ENCODE measurements at places on chromosomes 2 and 18. TPM values are rescaled to one million over a fixed set of nuclear protein-coding genes. Genes with fewer than 3 reads are reported as not detected.
A peak's percentile ranks its signal among the peaks of the same experiment; 100 is the strongest.

DNA sequence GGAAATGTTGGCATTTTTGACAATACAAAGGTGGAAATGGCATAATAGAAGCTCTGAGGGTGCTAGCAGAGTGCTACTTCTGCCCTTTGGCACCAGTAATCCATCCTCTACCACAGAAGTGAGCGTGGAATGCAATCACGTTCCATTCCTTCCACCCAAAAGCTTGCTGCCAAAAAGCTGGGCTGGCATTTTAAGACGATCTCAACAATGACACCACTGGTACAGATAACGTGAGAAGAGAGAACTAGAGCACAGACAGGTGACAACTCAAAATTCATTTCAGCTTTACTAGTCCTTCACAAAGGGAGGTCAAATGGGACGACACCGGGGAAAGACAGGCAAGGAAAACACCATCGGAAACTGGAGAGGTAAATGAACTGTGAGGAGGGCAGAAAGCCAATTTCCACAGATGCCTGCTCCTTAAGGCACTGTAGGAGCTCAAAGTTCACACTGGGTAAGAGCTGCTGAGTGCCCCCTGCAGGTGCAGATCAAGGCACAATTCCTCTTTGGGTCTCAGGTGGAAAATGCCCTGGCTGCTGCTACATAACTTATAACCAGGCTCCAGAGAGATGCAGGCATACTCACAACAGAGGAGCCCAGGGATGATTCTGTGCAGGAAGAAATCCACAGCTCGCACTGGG, 50.7 kb upstream of the RNU4ATAC start:
- DNase-seq = no peak

- no peak for DNase-seq
These were observed 111.4 kb downstream of the COPS8 start for GRCh38 chr2:237196866-237197618.

DNA sequence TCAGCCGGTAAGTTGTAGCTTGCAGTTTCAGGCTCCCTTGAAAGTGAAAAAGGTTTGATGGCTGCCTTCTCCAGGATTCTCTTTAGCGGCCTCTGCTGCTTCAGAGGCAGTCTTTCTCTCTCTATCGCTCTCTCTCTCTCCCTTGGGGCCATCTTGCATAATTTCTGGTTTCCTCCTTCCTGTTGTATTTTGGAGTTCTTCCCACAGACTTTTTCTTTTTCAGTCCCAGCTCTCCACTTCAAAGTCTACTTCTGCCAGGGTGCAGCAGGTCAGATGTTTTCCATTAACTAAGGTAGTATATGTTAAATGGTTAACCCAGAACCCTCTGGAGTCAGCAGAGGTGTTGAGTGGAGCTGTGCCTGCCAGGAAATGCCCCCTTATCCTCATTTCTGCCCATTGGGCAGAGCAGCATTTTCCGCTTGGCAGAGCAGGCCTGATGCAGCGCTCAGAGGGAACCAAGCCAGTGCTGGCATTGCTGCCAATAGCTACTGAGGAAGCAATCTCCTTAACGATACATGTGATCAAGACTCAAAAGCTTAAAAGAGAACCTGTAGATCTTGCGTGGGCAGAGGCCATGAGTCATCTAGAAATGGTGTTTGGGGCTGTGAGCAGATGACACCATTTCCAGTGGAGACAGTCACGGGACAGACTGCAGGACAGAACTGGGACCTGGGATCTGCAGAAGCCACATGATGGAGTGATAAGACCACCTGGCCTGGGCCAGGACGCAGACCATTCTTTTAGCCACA, 20.8 kb downstream of the DBI start:
- DNase-seq = peak; percentile 49

DNA sequence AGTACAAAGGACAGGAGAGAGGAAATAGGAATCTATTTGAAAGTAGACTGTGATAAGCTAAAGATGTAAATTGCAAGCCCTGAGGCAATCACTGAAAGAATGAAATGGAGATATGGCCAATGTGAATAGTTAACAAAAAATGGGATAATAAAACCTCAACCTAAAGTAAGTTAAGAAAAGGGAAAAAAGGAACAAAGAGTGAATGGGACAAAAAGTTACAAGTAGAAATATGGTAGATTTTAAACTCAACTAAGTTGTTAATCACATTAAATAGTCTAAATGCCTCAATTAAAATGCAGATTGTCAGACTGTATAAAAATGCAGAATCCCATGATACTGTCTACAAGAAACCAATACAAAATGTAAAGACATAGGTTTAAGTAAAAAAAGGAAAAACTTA, 165.2 kb upstream of the RBMS1 start:
- no peak for DNase-seq

DNA sequence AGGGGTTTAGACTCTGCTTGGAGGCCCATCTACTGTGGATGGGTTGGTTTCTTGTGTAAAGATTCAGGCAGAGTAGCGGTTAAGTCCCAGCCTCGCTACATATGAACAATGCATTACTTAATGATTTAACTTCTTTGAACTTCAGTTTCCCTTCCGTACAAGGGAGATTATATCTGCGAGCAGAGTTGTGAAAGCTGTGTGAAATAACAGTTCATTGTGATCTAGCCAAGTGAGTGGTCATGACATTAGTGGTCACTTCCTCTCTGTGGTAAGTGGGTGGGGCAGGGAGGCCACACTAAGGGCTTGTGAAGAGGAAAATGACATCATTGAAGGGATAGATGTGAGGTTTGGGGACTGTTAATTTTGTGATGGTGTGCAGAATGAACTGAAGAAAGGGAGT, 14.1 kb upstream of the MEX3C start:
- no peak for DNase-seq

DNA sequence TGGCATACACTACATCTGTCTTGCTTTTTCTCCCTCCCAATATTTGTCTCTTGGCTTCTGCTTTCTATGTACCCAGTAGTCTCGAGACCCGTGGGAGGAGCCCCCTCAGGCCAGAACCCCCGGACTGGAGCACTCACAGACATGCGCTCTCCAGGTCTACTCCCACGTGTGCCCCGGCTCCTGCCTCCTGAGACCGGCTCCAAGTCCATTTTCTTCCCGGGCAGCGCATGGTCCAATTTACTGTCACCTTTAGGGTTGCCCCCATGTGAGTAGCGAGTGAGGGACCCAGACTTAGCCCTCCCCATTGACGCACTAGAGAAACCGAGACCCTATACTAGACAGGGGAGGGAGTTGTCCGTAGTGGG, 11.8 kb upstream of the TEX51 start:
- peak; percentile 30 for DNase-seq

GRCh38 chr2:20465716-20466394, 19.0 kb downstream of the RHOB start:
- no peak for DNase-seq

DNA sequence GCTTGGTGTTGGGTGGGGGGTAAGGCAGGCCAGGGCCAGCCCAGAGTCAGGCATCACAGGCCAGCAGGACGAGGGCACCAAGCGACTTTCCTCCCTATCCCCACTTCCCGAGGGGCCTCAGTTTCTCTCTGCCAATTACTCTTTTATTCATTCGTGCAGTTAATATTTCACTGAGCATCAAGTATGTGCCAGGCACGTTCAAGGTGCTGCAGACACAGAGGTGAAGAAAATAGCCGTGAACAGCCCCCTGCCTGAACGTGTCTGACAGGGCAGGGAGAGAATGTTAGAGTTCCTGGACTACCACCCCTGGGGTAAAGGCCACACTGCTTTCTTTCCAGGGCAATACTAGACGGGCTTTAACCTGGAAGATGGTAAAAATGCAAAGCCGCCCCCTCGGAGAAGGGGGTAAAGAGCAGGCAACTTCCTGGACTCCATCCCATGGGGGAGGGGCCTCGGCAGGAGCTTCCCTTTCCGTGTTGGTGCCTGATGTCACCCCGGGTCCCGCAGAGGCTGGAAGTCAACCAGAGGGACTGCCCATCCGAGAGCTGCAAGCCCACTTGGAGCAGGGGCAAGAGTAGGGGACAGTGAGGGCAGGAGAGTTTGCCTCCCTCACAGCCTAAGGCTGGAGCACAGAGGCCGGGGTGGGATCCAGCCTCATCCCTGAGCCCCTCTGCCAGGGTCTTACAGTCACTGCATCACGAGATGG, 47.1 kb downstream of the CENPO start:
- no peak for DNase-seq

DNA sequence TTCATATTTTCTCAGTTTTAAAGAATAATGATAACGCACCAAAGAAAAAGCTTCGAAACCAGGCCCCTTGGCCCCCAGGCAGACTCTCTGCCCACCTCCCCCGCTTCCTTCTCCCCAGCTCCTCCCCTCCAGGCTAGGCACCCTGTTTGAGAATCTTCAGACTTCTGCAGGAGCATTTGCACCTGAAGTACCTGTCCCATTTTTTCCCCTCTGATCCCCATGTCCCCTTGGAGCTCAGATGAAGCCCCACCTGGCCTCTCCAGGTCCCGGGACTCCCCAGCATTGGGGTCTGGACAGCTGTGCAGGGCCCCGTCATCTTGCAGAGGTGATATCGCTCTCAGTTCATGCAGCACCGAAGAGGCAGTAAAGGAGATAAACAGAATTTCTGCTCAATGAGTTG, 35.5 kb upstream of the KLHL29 start:
- DNase-seq = no peak

- no peak for DNase-seq
These were observed 1.7 kb downstream of the NAT8 start for GRCh38 chr2:73640511-73640911.

Gene TRIM54
- 0.88 TPM for total RNA-seq

Gene C2orf66
- total RNA-seq = 0.21 TPM

Gene TMEM198
- not detected for total RNA-seq

All from uterus (tissue), 4 donors.